Lower lobe of right lung (tissue), 2 donors: ENCODE measurements at places on chromosomes 6 and 20.

GRCh38 chr20:57093766-57094165 is 172.7 kb downstream of the BMP7 start:
- peak; percentile 24 for DNase-seq

- DNase-seq = no peak
Measured at GRCh38 chr6:91083211-91083610, 496.3 kb upstream of the MAP3K7 start.

- DNase-seq = no peak
Measured at GRCh38 chr6:68427630-68428029, 207.5 kb upstream of the ADGRB3 start.

DNA sequence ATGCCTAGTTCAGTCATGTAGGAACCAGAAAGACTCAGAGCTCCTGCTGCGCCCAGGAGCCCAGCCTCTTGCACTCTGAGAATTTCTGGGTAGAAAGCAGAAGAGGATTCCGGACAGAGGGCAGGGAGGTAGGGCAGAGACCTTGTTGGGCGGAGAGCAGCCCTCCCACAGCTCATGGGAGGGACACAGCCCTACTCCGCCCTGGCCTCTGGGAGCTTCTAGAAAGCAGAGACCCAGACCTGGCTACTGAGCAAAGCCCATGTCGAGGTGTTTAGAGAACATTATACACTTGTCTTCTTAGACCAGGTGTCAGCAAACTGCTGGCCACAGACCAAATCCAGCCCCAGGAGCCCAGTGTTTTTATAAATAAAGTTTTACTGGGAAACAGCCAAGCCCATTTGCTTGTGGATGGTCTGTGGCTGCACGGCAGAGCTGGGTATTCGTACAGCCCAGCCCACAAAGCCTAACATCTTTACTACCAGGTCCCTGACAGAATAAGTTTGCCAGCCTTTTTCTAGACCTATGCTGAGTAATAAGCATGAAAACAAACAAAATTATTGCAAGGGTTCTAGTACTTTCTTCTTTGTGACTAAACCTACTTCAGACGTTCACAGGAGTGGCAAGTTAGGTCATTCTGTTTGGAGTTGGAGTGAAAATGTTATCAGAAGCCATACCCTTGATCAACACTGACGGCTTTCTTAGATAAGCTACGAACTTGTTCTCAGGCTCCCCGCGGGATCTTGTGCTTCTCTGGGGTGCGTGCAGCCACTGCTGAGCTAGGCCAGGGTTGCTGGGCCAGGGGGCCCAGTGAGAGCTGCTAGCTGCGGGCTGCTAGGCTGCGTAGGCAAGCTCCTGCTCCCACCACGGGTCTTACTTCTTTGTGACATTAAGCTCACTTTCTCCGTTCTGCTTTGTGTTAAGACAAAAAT is 235.1 kb upstream of the FOXQ1 start:
- DNase-seq = no peak

DNA sequence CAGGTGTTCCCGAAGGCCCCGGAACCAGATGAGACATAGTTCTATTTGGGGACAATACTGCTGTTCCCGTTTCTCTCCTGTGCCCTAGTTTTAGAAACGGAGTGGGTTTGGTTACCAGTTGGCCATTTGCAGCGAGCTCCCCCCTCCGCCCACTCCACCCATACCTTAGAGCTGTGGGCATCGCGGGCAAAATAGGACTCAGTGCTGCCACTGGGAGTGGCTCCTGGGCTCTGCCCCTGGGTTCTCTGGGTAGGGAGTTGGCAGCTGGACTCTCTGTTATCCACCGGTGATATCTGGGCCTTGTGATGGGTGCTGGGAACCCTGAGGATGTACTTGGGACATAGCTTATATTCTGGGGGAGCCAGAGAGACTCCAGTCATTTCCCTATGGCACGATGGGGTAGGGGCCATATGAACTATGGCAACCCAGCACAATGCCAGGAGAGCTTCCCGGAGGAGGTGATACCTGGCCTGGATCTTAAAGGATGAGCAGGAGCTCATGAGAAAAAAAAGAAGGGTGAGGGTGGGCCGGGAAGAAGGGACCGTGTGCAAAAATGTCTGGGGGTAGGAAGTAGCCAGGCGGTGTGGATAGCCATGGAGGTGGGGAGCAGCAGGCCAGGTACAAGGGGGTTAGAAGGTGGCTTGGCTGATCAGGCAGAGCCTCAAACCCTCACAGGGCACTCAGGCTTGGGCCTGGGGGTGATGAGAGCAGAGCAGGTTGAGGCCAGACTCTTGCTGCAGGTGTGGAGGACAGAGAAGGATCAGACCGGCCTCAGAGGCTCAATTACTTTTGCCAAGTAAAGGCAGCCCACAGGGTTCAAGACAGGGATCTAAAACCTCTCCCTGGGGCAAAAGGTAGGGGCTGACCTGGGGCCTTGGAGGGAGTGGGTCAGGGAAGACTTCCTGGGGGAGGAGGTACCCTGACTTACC is 9.6 kb downstream of the SRC start:
- no peak for DNase-seq

GRCh38 chr6:5095236-5095635 is 10.1 kb downstream of the PPP1R3G start:
- DNase-seq = no peak

GRCh38 chr20:21288587-21289370 is 14.4 kb upstream of the XRN2 start:
- DNase-seq = no peak

DNA sequence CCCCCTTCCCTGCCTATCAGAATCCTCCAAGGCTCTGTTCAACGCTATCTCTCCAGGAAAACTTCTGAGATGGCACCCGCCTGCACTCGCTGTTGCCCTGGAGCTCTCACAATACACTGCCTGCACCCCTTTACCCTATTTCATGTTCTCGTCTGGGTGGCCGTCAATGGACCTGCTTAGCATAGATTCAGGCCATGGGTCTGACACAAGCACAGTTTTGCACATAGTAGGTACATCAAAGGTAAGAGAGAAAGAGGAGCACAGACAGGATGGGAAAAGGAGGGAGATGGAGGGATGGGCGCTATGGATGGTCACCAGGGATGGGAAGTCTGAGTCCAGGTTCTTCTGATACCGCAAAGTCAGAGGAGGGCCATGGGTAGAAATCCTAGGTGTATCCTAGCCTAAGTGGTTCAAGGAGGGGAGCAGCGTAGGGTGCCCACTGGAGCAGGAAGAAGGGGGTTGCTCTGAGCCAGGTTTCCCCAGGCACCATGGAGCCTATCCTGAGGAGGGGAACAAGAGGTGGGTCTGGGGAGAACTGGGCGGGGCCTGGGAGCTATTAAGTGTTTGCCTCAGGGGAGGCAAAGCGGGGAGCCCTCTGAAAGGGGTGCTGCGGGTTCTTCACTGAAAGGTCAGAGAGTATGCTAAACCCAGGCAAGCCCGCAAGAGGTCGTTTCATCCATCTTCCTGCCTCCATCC is 89.3 kb downstream of the MRPL14 start:
- no peak for DNase-seq

DNA sequence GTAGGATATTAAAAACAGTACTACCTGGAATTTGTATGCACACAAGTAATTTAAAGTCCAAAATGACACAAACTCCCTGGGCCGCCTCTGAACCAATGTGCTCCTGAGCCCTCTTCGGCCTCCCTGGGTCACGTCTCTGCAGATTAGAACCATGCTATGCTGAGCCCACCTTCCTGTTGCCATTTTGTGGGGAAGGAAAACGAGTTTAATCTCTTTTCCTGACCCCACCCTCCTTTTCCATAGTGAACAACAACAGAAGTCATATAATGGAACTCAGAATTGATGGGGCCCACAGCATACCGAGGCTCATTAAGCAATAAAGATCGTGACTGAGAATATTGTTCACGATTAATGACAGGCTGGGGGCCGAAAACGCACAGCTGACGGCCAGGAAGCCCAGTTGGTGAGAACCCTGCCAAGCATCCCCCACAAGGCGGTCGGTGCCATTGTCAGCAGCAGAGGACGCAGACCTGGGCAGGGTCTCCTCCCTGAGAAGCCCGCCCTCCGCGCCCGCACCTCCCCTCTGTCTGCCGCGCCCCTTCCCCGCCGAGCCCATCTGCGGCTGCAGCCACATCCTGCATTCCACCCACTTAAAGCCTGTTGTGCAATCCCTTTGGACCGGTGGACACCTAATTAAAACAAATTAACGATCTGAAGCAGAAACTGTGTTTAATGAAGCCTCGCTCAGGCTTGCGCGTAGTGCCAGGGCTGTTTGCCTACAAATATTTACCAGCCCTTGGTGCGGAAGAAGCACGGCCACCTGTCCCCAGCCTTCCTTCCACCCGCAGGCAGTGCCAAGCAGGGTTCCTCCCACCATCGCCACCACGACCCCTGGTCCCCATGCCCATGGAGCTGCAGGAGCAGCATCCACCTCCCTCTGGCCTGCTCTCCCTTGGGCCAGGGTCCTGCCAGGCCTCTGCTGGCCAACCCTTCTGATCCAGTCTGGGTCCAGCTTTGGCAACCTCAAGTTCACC is 68.1 kb downstream of the DLL1 start:
- no peak for DNase-seq
